ENCODE measurements at places on chromosomes 5 and 9.

- no peak for DNase-seq
Observed at GRCh38 chr5:157463621-157464518, 3.9 kb downstream of the NIPAL4 start.

DNA sequence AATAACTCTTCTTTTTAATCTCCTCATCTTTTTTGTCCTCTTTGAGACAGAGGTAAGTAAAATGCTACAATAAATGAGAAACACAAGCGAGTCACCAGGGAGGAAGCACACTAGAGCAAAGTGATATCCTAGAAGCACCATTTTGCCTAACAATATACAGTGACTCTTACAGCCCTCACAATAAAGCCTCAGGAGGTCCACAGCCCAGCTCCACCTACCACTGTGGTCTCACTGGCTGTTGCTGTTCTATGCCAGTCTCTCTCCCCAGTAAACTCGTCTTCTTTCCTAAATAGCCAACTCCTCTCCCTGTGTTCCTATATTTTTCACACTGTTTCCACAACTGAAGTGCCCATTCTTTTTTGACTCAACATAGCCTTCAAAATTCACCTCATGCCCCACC lies 44.3 kb downstream of the TNFSF15 start:
- DNase-seq = no peak

GRCh38 chr5:96203761-96204160 lies 229.3 kb downstream of the PCSK1 start:
- DNase-seq = no peak

- no peak for DNase-seq
Observed at GRCh38 chr5:173324115-173325001, 3.9 kb downstream of the STC2 start.

DNA sequence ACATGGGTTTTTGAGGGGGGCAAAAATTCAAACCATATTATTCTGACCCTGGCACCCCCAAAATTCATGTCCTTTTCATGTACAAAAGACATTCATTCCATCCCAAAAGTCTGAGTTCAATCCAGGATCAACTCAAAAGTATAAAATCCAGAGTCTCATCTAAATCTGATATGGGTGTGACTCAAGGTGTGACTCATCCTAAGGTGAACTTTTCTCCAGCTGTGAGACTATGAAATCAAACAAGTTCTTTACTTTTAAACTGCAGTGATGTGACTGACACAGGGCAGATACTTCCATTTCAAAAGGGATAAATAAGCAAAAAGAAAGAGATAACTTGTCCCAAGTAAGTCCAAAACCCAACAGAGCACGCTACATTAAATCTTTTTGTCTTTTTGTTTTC lies 20.6 kb upstream of the CYLC2 start:
- no peak for DNase-seq

GRCh38 chr5:98200726-98201541 lies 572.5 kb upstream of the RGMB start:
- no peak for DNase-seq

Data from stimulated activated CD8-positive, alpha-beta memory T cell treated with anti-CD3 and anti-CD28 coated beads, Interleukin-7, amount 100 ng/mL, for 24 hours (primary cell).